Stimulated activated CD8-positive, alpha-beta memory T cell treated with anti-CD3 and anti-CD28 coated beads, Interleukin-4, amount 100 ng/mL, for 1 hour (primary cell): ENCODE measurements at places on chromosomes 13 and 19.

- no peak for DNase-seq
These were observed 577.3 kb upstream of the GPC6 start for GRCh38 chr13:92649140-92649813.

DNA sequence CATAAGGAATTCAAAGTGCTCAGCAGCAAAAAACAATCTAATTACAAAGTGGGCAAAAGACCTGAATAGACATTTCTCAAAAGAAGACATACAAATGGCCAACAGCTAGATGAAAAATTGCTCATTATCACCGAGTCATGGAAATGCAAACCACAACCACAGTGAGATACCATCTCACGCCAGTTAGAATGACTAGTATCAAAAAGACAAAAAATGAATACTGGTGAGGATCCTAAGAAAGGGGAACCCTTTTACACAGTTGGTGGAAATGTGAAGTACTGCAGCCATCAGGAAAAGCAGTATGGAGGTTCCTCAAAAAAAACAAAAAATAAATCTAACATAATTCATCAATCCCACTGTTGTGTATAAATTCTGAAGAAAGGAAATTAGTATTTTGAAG, 1206.1 kb downstream of the EFNB2 start:
- no peak for DNase-seq

DNA sequence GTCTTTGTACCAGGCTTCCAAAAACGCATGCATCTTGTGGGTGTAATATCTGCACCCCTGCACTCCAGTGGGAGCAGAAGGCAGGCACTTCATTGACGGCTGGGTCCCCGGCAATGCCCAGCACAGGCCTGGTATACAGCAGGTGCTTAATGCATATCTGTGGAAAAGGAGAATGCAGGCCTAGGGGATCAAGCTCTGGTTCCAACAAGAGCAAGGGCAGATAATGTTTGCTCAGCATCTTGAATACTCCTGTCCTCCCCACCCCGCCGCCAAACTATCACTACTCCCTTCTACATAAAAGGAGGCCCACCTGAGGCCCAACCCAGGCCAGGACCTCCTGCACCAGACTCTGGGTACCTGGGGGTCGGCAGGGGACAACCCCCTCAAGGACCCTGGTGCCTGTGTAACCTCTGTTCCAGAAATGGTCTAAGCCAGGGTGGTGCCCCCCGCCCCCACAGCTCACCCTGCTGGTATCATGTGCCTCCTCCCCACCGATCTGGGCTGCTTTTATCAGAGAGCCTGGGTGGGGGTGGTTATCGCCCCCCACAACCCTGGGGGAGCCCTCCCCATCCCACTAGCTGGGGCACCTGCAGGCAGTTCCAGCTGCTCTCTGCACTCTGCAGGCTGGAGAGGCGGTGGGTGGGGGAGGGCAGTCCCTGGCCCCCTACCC, 4.8 kb downstream of the KLF16 start:
- DNase-seq, result no peak

- no peak for DNase-seq
These were observed 32.5 kb upstream of the IRS2 start for GRCh38 chr13:109818886-109819285.

GRCh38 chr19:8663920-8664670, 33.7 kb downstream of the NFILZ start:
- no peak for DNase-seq
